B cell (primary cell): ENCODE measurements at places on chromosomes 5 and 9.

DNA sequence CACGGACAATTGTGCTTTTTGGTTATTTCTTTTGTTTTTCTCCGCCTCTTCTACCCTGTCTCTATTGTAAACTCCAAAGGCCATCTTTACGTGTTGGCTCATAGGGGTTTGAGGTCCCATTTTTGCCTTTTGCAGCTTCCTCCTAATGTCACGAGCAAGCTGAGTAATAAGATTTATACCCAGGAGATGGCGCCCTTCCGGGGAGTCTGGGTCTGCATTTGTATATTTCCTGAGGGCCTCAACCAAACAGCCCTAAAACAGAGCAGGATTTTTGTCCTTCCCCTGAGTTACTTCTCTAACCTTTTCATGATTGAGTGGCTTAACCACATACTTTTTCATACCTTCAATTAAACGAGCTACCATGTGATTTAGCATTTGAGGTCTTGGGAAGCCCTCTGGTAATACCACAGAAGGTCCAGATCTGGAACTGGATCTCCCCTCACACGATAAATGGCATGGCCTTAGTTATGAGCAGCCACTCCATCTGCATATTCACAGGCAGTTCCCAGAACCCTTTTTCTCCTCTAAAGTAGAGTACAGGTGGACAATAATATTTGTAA is 11.2 kb upstream of the CFAP95 start:
- no peak for DNase-seq

- DNase-seq: peak; percentile 36
These were observed at the start of gene RAI14 for GRCh38 chr5:34656001-34656699. Gene RAI14 (plus strand): TSS chr5:34656328. CDS start chr5:34686920, 30,592 bp downstream.

- DNase-seq: no peak
These were observed 42.4 kb upstream of the TJP2 start for GRCh38 chr9:69131682-69132081.

DNA sequence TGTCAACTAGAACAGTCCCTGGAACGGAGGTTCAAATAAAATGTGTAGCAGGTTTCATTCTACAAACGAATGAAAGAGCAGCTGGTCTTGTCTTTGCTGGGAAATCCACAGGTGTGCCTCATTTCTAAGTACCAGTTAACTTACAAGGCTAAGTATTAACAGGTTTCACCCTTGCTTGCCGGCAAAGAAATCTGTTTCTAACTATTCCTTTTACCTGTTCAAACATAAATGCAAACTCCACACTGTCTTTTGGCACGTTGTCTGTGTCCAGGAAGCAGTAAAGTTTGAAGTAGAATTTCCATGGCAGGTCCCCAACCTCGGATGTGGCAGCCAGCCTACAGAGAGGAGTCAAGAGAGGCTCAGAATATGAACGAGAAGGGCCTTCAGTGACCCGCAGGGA is 54.4 kb upstream of the RETREG1 start:
- DNase-seq: no peak

GRCh38 chr5:76718381-76718832 is 2.5 kb downstream of the F2R start:
- DNase-seq: no peak

DNA sequence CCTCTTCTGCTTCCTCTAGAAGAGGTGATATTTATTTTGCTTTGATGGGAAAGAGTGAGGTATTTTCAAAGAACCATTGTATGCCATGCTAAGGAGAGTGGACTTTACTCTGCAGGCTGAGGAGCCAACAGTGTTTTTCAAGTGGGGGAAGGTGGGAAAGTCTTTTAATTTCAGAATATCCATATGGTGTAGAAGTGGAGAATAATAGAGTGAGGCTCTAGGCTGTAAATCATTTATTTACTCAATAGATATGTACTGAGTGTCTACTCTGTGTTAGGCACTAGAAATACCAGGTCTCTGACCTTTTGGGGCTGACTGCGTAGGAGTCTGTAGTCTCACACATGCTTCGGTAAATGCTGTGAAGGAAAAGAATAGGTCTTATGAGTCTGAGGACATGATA is 30.7 kb upstream of the TENT2 start:
- DNase-seq: no peak

GRCh38 chr5:136042665-136043121 is 13.9 kb downstream of the TGFBI start:
- DNase-seq: no peak

DNA sequence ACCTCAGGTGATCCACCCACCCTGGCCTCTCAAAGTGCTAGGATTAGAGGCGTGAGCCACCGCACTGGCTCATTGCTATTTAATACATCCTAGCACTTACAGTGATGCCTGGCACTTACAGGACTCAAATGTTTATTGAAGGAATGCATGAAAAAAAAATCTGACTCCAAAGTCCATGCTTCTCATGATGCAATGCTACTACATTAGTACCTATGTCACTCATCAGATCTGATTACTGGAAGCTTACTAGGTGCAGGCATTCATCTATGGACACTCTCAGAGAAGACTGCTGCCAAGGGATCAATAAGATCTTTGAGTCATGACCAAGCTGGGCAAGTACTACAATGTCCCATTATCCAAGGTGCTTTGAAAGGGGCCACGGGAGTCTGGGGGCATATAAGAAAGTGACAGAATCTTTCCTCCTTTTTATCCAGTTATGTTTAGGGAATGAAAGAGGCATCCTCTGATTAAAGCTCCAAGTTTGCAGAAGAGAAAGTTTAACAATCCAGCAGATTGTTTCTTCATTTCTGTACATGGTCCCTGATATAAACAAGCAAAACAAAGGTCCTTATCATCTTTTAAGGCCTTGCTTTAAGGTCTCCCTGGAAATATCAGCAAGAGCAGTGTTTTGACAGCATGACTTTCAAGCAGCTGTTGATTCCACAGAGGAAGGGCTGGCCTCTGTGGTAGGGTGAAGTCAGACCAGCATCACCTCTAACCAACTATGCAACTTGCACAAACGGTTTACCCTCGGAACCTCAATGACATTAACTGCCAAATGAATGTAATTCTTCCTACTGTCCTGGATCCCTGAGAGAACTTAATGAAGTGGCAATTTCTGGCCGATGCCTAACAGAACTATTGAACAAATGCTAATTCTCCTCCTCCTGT is 35.9 kb downstream of the ARPC5L start:
- DNase-seq: no peak

- DNase-seq: no peak
These were observed 435.4 kb downstream of the ZSWIM6 start for GRCh38 chr5:61767231-61768080.

- DNase-seq: no peak
These were observed 274.9 kb downstream of the AUH start for GRCh38 chr9:91086657-91087461.

- DNase-seq: no peak
These were observed 21.5 kb downstream of the SECISBP2 start for GRCh38 chr9:89339807-89340206.

DNA sequence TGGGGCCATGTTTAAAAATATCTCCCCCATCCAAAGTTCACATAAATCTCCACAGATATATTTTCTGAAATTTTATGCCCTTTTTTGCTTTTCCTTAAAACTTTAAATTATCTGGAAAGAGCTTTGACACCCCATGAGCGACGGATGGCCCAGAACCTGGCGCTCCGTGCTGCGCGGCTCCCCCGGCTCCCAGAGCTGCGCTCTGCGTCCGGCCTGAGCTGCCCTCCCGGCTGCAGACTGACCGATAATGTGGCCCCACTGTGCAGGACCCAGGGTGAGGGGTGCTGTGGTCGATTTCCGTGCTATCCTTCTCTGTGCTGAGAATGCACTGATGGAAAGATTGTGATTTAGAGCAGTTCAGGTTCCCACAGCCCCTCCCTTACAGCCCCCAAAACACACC is 292.3 kb upstream of the IRX4 start:
- DNase-seq: no peak

DNA sequence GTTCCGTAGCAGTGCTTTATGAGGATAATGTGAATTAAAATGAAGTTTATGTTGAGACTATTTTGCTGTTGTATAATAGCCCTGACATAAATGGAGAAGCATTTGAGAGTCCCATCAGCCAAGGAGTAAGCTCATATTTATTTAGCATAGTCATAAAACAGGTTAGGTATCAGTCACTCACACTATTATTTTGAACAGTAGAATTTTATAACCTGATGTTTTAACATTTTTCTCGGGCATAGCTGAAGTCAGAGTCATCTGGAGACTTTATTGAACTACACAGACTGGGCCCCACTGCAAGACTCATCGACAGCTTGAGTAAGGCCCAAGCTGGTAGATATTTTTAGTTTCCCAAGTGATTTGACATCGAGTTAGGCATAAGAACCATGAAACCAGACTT is 620.3 kb upstream of the WWC1 start:
- no peak for DNase-seq

DNA sequence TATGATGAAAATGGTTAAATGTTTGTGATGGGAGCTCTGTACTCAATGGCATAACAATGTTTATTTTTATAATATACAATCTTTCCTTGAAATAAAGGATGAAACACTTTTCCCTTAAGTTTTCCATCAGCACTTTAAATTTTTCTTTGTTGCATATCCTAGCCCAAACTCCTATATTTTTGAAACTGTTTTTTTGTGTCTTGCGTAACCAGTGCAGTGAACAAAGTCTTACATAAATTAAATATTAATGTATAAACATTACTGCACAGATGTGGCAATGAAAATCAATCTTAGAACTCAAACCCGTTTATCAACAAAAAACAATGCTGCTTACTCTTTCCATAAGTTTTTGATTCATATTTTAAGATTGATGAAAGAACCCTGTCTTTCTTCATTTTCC is 34.1 kb upstream of the IL31RA start:
- no peak for DNase-seq

GRCh38 chr9:129383561-129384490 is 205.8 kb upstream of the IER5L start:
- peak; percentile 94 for DNase-seq

GRCh38 chr9:78187763-78188484 is 48.0 kb upstream of the CEP78 start:
- no peak for DNase-seq

GRCh38 chr5:58666598-58667581 is 84.0 kb downstream of the RAB3C start:
- no peak for DNase-seq

DNA sequence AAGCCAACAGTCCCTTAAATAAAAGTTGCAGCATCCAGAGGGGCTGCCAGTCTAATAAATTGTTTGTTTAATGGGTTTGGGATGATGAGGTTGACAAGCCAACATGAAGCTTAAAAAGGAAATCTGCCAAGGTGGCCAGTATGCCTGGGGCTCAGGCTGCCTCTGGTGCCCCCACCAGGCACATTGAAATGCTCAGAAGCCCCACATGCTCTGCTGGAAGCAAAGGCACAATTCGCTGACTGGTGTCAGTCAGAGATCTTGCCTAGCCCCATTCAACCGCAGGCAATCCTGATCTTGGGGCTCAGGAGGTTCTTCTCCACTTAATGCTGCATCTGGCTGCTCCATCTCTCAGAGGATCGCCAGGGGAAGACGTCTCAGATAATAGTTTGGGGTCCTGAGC is 44.2 kb upstream of the TCERG1 start:
- DNase-seq: no peak

DNA sequence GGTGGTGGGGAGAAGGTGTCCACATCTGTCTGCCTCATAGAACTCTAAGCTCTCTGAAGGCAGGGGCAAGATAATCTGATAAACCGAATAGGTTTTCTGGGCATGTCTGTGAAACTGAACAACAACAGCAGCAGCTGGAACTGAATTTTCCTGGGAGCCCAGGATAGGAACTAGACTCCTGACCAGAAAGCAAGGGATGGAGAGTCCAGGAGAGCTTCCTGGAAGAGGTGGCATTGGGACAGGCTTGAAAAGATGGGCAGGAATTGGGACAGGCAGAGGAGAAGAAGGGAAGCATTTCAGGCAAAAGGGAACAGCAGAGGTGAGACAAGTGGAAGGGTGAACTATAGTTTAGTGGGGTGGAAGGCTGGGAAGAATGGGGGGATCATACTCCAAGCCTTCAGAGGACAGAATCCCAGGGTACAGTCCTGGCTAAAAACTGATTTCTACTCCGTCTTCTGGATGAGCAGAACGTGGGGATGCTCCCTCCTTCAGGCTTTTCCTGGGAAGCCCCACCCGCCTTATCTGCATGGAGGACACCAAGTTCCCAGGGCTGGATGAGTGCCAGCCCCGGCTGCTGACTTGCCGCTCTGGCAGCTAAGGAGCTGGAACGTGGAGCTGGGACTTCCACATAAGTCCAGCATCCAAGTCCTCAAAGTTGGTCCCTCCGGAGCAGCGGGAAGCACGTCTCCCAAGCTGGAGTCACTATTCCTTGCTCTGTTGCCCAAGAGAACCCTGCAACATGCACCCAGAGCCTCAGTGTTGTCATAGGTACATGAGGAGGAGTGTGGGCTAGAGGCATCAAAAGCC is 13.9 kb upstream of the KIF12 start:
- DNase-seq: no peak

DNA sequence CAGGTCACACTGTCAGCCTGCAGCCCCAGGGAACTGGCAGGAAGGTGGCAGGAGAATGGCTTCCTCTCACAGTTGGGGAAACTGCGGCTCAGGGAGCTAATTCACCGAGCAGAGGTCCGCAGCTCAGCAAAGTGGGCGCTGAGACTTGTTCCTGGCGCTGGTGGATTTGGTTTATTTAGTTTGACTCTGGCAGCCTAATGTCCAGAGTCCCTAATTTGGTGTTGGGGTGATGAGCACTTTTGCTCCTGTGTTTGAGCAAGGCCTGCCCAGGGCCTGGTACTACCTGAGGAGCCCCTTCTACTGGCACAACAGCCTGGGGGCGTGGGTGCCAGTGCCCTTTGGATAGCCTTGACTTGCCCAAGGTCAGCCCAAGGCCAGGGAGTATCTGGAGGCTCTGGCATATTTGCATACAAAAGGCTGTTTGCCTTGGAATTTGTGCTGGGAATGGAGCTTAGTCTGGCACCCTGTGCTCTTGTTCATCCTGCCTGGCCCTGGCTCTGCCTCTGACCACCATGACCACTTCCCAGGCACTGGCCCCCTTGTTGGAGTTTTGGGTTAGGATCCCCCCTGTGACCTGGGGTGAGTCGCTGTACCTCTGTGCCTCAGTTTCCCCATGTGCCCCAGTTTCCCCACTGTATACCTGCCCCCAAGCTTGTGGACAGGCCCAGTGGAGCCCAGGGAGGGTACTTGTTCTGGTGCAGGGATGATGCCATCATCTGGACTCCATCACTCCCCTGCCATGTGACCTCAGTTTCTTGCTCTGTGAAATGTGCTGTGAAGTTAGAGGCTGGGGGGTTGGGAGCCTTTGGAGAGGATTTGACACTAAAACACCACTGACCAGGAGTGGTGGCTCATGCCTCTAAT is 1.4 kb downstream of the SUSD3 start:
- no peak for DNase-seq
